ENCODE measurements at places on chromosomes 5 and 9. TPM values are rescaled to one million over a fixed set of nuclear protein-coding genes. Genes with fewer than 3 reads are reported as not detected.
A peak's percentile ranks its signal among the peaks of the same experiment; 100 is the strongest.

- no peak overlapping the region for H3K27ac ChIP-seq
- H3K36me3 ChIP-seq, result no peaks in the 10 kb centered on the region
- DNase-seq, result no peak
- no peaks in the 10 kb centered on the region for H3K27me3 ChIP-seq
- peaks cover 11% of the 10 kb centered on the region for H3K4me1 ChIP-seq
Observed at GRCh38 chr9:101468116-101468515, 32.5 kb upstream of the ALDOB start.

- peaks cover 28% of the 10 kb centered on the region for H3K4me1 ChIP-seq
- H3K36me3 ChIP-seq, result no peaks in the 10 kb centered on the region
- H3K4me3 ChIP-seq, result no peak overlapping the region
- H3K27me3 ChIP-seq, result no peaks in the 10 kb centered on the region
- DNase-seq, result peak; percentile 35
Observed at GRCh38 chr5:157528036-157528632, 47.4 kb downstream of the ADAM19 start.

DNA sequence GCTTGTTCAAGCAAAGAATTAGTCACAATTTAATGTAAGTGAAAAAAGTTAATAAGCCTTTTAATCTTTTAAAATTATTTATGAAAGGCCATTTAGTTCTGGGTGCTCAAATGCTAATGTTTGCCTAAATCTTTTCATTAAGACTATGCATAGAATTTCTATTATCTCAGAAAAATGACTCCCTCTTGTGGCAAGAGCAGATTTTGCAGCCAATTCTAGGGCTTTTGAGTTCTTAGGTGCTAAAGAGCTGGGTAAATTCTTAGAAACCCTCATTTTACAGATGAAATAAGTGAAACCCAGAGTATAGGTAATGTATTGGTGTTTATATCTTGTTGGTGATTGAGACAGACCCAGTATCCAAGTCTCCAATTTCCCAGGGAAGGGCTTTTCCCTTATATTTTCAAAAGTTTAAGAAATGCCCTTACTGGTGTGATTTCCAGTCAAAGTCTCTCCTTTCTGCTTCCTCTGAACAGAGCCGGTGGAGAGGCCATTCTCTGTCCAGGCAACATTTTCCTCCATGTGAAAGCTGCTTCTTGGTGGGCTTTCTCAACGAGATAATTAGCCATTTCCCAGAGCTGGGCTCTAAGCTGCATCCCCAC lies 24.1 kb upstream of the PCSK5 start:
- no peak overlapping the region for H3K4me3 ChIP-seq
- no peaks in the 10 kb centered on the region for H3K27me3 ChIP-seq
- no peaks in the 10 kb centered on the region for H3K36me3 ChIP-seq
- peak; percentile 52 for DNase-seq
- peaks cover 4% of the 10 kb centered on the region for H3K4me1 ChIP-seq

Gene TPPP
- 4.1 TPM for total RNA-seq

DNA sequence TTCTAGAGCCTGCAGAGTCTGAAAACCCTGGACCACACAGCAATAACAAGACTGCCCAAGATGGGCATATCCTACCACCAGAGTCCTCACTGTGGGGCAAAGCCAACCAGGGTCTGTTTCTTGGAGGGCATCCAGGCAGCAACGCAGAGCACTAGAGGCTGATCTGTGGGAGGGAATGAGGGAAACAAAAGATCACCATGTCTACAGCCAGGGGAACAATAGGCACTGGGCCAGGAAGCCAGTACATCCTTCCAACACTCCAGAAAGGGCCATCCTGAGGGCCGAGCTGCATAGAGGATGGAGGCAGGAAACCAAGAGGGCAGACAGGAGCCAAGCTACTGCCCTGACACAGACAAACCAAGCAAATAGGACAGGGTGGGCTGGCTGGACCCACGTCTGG lies 416.1 kb upstream of the IRX4 start:
- H3K27me3 ChIP-seq, result no peaks in the 10 kb centered on the region
- H3K4me3 ChIP-seq, result no peak overlapping the region
- no peak overlapping the region for H3K27ac ChIP-seq
- no peaks in the 10 kb centered on the region for H3K4me1 ChIP-seq
- no peak for DNase-seq
- no peaks in the 10 kb centered on the region for H3K36me3 ChIP-seq

GRCh38 chr9:99054581-99054980 lies 50.3 kb upstream of the TGFBR1 start:
- no peaks in the 10 kb centered on the region for H3K4me1 ChIP-seq
- H3K27ac ChIP-seq, result no peak overlapping the region
- DNase-seq, result no peak
- H3K4me3 ChIP-seq, result no peak overlapping the region
- no peaks in the 10 kb centered on the region for H3K27me3 ChIP-seq

Gene TAF11L5
- total RNA-seq, result not detected

GRCh38 chr5:148978370-148979082 lies 84.3 kb downstream of the SH3TC2 start:
- no peak overlapping the region for H3K27ac ChIP-seq
- H3K4me3 ChIP-seq, result no peak overlapping the region
- no peaks in the 10 kb centered on the region for H3K4me1 ChIP-seq
- DNase-seq, result no peak
- no peaks in the 10 kb centered on the region for H3K36me3 ChIP-seq

GRCh38 chr5:159319832-159320231 lies 10.5 kb downstream of the IL12B start:
- H3K4me1 ChIP-seq, result no peaks in the 10 kb centered on the region
- H3K4me3 ChIP-seq, result no peak overlapping the region
- H3K27ac ChIP-seq, result no peak overlapping the region
- no peak for DNase-seq
- H3K36me3 ChIP-seq, result no peaks in the 10 kb centered on the region

DNA sequence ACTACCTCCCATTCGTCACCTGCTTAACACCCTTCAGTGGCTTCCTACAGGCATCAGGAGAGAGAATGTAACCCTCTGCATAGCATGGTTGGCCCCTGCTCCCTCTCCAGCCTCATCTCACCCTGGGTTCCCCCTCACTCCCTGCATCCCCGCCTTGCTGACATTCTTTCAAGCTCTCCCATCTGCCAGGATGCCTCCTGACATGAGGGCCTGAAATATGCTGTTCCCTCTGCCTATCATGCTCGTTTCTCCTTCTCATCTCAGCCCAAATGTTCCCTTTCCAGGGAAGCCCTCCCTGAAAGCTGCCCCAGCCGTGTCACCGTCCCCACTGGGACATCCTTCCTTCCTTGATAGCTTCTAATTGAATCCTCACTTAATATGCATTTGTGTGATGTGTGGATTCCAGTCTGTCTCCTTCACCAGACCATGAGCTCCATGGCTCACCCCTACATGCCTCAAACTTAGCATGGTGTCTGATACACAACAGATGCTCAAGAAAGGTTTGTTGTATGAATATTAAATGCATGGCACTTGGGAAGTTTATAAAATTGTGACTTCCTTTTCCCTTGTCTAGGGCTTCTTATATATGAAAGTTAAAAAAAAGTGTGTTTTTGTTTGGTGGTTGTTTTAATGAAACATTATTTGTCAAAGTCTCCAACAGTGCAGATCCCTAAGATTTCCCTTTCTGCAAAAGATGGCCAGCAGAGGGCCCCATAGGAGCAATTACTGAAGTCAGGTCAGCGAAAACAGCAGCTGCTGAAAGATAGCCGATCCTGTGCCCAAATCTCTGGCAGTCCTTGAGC lies 7.3 kb upstream of the C5orf58 start:
- no peaks in the 10 kb centered on the region for H3K27me3 ChIP-seq
- H3K4me1 ChIP-seq, result no peaks in the 10 kb centered on the region
- H3K36me3 ChIP-seq, result no peaks in the 10 kb centered on the region
- no peak overlapping the region for H3K4me3 ChIP-seq

DNA sequence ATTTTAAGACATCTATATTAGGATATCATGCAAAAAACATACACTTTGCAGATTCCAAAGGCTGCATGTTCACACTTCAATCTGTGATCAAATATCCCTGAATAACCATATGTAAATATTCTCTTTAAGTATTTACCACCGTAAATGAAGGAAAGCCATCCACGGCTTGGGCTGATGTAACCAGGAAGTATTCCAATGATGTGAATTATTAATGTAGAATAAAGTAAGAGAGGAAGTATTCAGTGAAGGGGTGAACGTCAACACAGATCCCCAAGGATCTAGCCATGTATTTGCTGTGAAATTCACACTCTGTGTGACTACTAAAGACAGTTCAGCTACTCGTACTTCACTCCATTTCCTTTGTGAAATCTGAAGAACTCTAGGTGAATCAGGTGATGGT lies 75.2 kb downstream of the CDH6 start:
- no peaks in the 10 kb centered on the region for H3K36me3 ChIP-seq
- H3K4me3 ChIP-seq, result no peak overlapping the region
- no peak overlapping the region for H3K27ac ChIP-seq
- no peak for DNase-seq

Gene FNIP1
- 54.9 TPM for total RNA-seq

Gene GZMA
- total RNA-seq, result 7.6 TPM

DNA sequence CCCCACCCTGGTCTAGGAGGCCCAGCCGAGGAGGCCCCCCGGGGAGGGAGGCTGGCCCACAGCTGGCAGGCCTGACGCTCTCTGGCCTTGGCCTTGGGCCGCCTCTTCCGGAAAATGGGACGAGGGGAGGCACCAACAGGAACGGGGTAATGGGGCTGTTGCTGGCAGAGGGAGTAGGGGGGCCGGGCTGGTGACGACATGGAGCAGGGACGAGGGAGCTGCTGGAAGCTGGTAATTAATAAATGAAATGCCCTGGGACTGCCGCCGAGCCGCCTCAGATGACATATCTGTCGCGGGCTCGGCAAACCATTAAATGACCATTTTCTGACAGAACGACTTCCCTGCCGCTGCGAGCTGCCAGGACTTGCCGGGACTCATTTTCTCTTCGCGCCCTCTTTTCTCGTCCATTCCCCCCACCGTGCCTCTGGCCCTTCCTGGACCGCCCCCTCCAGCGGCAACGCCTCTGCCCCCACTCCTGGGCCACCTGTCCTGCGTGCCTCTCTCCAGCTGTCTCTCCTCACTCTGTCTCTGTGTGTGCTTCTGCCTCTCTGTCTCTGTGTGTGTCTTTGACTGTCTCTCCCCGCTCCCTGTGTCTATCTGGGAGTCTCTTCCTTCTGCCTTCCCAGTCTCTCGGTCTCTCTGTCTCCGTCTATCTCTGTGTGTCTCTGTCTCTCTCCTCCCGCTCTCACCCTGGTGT lies 215.7 kb downstream of the PAX5 start:
- DNase-seq, result no peak
- H3K27ac ChIP-seq, result no peak overlapping the region
- H3K4me3 ChIP-seq, result peak overlapping the region; percentile 44
- H3K4me1 ChIP-seq, result no peaks in the 10 kb centered on the region
- H3K27me3 ChIP-seq, result peaks cover 38% of the 10 kb centered on the region
- no peaks in the 10 kb centered on the region for H3K36me3 ChIP-seq

- DNase-seq, result no peak
- H3K27ac ChIP-seq, result no peak overlapping the region
- H3K4me1 ChIP-seq, result no peaks in the 10 kb centered on the region
- H3K27me3 ChIP-seq, result no peaks in the 10 kb centered on the region
Observed at GRCh38 chr5:180133971-180134508, 62.5 kb upstream of the RNF130 start.

DNA sequence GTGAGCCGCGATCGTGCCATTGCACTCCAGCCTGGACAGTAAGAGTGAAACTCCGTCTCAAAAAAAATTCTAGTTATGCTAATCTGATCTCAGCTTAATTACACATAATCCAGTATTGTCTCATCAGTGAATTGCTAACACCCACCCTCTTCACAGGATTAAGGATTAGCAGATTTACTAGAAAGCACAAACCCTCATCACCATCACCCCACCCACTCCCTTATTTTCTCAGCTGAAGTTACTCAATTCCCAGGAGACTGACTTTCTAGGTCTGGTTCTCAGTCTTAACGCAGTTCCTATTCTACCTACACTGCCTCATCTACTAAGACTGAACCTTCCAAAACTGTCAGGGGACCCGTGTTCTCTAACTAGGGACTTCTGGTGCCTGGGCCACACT lies 9.0 kb downstream of the TOR1B start:
- H3K36me3 ChIP-seq, result no peaks in the 10 kb centered on the region
- no peak for DNase-seq
- peak overlapping the region; percentile 66 for H3K27ac ChIP-seq
- peaks cover 22% of the 10 kb centered on the region for H3K4me1 ChIP-seq
- H3K27me3 ChIP-seq, result no peaks in the 10 kb centered on the region
- H3K4me3 ChIP-seq, result no peak overlapping the region

Gene CNTFR
- total RNA-seq, result 59.1 TPM

DNA sequence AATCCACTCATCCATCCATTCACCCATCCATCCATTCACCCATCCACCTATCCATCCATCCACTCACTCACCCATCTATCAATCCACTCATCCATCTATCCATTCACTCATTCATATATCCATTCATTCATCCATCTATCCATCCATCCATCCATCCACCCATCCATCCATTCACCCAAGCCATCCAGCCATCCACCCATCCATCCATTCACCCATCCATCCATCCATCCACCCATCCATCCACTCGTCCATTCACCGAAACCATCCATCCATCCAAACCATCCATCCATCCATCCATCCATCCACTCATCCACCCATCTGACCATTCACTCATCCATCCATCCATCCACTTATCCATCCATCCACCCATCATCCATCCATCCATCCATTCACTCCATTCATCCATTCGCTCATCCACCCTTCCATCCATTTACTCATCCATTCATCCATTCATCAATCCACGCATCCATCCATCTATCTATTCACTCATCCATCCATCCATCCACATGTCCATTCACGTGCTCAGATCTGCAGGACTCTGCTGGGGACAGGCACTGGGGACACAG lies 6.6 kb downstream of the SLC9A3 start:
- peaks cover 18% of the 10 kb centered on the region for H3K4me1 ChIP-seq
- H3K27me3 ChIP-seq, result peaks cover 45% of the 10 kb centered on the region
- no peaks in the 10 kb centered on the region for H3K36me3 ChIP-seq
- H3K27ac ChIP-seq, result no peak overlapping the region
- DNase-seq, result no peak
- H3K4me3 ChIP-seq, result no peak overlapping the region

Gene TMC1
- total RNA-seq, result 0.32 TPM

- H3K27ac ChIP-seq, result no peak overlapping the region
- no peaks in the 10 kb centered on the region for H3K27me3 ChIP-seq
- H3K4me1 ChIP-seq, result no peaks in the 10 kb centered on the region
Observed at GRCh38 chr5:16549491-16550206, 67.1 kb downstream of the RETREG1 start.

All from transverse colon (tissue), 4 donors.